ENCODE measurements at places on chromosomes 1 and 21.

GRCh38 chr1:226615876-226616275, 67.3 kb downstream of the STUM start:
- DNase-seq = no peak

DNA sequence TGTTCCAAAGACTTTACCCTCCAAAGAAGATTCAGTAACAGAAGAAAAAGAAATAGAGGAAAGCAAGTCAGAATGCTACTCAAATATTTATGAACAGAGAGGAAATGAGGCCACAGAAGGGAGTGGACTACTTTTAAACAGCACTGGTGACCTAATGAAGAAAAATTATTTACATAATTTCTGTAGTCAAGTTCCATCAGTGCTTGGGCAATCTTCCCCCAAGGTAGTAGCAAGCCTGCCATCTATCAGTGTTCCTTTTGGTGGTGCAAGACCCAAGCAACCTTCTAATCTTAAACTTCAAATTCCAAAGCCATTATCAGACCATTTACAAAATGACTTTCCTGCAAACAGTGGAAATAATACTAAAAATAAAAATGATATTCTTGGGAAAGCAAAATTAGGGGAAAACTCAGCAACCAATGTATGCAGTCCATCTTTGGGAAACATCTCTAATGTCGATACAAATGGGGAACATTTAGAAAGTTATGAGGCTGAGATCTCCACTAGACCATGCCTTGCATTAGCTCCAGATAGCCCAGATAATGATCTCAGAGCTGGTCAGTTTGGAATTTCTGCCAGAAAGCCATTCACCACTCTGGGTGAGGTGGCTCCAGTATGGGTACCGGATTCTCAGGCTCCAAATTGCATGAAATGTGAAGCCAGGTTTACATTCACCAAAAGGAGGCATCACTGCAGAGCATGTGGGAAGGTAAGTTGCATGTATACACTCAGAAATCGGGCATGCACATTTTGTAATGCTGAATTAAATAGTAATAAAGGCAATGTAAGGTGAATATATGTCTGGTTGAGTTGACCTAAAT, 97.2 kb downstream of the ZFYVE9 start:
- DNase-seq = no peak

DNA sequence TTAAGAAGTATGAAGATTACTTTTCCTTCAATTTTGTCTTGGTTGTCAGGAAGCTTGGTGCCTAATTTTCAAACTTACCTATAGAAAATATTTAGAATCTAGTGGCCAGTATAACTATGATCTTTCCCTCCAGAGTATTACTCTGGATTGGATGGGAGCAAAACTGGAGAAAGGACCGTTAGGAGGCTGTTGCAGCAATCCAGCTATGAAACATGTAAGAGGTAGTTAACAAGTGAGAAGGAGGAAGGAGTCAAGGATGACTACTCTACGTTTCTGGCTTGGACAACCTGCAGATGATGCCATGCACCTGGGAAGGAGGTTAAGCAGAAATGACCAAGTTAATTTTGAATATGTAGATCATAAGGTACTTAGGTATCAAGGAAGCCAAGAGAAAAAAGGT, 3.5 kb upstream of the ACP6 start:
- DNase-seq = no peak

DNA sequence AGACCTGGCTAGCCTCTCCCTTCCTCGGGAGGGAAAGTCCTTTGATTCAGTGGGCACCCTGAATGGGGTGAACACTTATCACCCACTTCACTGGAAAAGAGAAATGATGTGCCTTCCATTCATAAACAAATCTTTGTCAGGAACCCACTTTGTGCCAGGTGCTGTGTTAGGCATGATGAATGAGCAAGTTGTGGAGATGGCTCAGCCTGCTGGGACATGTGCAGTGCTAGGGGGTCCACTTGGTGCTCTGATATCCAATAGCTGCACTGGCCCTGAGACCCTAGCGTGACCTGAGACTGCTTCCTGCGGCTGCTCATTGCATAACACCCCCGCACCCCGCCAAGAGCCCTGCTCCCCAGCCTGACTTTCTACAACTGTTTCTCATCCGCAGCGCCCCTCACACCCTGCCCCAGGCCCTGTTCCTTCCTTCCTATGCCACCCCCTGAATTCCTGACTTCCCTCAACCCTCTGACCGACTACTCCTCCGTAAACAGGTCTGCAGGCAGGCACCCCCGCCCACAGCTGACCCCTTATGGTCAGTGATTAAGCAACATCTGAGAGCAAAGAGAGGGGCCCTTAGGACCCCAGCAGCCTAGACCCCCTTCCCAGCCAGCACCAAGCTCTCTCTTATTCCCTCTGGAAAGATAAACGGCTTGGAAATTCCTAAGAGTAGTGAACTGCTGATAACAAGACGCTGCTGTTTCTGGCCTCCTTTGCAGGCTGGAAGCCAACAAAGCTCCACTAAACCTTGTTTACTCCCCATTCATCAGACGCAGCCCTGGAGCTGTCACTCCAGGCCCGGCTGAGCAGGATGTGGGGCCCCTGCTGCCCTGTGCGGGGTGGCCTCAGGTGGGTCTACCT, 12.9 kb downstream of the CSRP1 start:
- no peak for DNase-seq

GRCh38 chr1:83626603-83627002, 372.3 kb downstream of the TTLL7 start:
- DNase-seq = no peak

GRCh38 chr1:233735847-233736246, 121.9 kb downstream of the KCNK1 start:
- DNase-seq = no peak

GRCh38 chr1:222390181-222390580, 157.7 kb downstream of the HHIPL2 start:
- DNase-seq = no peak

DNA sequence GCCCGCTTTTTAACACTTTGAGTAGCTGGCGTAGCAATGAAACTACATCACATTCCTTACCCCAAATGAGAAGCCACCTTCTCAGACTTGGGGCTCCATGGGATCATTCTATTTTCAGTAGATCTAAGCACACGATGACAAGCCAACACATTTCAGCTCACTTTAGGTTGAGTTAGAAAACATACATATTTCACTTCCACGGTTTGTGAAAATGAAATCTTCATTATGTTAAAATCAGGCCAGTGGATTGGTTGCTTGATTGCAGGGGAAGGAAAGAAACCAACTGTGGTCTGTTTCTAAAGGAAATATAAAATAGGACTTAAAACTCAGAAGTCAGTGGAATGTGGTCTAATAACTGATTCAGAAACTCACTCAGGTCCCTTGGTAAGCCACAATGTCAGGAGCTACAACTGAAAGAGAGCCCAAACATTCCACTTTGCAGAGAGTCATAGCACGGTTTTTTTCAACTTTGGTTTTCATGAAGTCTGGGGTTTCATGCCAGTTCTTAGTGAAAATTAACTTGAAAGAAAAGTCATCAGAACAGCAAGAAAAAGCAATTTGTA, 82.3 kb upstream of the TIAM1 start:
- no peak for DNase-seq

DNA sequence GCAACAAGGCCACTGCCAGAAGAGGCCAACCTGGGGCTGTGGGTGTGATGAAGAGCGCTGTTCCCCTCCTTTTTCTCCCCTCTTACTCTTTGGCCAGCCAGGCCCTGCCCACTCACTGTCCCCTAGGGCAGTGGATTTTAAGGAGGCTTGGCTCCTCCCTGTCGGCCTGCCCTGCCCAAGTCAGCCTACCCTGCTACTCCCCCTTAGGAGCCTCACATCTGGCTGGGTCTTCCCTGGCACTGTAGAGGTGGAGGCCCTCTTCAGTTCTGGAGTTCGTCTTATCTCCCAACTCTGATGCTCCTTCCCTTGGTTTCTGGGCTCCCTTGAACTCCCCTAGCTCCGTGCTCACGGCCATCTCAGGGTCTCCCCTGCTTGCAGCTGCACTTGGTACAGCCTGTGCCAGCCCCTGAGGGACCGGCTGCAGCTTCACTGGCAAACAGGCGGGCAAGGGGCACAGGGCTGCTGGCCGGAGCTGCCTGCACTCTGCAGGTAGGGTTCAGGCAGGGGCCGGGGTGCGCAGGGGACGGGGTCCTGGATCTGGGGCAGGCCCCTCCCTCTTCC, 4.0 kb downstream of the AMPD2 start:
- no peak for DNase-seq

DNA sequence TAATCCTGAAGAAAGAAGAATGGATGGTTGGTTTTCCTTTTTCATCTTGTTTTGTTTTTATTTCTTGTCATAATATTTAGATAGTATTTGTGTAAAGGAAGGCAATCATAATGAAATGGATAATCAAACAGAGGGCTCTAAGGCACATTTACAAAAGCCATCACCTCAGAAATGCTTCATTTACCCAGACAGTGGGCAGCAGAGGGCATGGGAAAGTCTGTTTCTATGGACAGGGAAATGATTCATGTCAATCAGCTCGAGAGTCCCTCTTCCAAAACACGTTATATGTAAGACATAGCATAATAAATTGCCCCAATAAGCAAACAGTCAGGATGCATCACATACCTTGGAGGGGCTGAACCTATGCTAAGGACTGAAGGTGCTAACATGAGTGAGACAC, 426.1 kb downstream of the PLPP3 start:
- DNase-seq = no peak

GRCh38 chr1:22277662-22278061, 134.8 kb upstream of the WNT4 start:
- DNase-seq = no peak

- DNase-seq = no peak
These were observed 931.1 kb downstream of the PLA2G4A start for GRCh38 chr1:187759825-187760333.

- DNase-seq = no peak
These were observed 31.5 kb upstream of the XPR1 start for GRCh38 chr1:180600343-180600742.

DNA sequence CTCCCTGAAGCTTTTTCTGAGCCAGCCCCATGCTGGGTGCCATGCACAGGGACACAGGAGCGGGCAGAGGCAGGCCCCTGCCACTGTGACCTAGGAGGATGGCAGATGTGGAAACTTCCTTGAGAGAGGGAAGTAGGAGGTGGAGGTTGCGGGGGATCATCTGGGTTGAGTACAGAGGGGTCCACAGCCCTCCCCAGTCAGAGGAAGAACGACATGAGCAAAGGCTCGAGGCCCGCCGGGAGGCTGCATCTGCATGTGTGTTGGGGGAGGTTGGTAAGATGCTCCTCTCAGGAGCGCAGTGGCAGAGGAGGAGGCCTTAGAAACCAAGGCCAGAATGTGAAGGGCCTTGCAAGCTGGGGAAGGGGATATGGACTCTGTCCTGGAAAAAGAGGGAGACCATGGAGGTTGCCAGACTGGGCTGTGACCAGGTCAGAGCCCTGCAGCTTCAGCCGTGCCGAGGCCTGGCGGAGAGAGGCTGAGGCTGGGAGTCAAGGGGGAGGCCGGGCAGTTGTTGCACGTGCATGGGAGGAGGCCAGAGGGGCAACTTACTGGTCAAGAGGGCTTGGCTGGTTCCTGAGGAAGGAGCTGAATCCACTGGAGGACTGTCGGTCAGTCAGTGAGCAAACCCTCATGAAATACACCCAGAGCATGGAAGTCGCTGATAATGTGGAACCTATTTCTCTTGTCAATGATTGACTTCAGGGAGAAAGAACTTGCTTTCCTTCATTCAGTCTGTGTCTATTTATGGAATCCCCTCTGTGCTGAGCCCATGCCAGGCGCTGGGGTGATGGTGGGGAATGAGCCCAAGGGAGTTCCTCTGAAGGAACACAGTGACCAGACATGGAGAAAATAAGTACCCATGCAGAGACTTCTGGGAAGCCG, 31.7 kb downstream of the A3GALT2 start:
- DNase-seq = no peak

- DNase-seq = no peak
These were observed 2.8 kb downstream of the PERM1 start for GRCh38 chr1:978835-979743.

DNA sequence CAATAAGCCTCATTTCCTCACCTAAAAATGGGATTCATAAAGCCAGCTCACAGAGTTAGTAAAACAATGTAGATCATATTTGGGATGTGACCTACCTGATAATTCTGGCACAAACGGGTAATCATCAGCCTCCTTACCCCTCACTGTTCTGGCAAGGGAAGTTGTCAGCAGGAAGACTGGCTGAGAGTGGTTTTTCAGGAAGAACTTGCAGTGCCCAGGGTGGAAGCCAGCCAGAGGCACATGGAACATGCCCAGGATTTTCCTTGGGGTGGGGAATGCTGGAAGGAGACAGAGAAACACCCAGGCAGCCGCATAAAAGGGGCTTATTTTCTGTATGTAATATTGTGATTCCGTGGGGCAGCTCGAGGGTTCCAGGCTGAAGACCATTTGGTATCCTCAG, 7.7 kb upstream of the SLC5A9 start:
- DNase-seq = no peak

- no peak for DNase-seq
These were observed 33.4 kb downstream of the CENPF start for GRCh38 chr1:214636436-214636835.

- DNase-seq = no peak
These were observed 93.8 kb upstream of the CCDC190 start for GRCh38 chr1:162954824-162955223.

- no peak for DNase-seq
These were observed 214.1 kb downstream of the AJAP1 start for GRCh38 chr1:4868521-4868920.

GRCh38 chr1:198763298-198763714, 124.5 kb downstream of the PTPRC start:
- no peak for DNase-seq

DNA sequence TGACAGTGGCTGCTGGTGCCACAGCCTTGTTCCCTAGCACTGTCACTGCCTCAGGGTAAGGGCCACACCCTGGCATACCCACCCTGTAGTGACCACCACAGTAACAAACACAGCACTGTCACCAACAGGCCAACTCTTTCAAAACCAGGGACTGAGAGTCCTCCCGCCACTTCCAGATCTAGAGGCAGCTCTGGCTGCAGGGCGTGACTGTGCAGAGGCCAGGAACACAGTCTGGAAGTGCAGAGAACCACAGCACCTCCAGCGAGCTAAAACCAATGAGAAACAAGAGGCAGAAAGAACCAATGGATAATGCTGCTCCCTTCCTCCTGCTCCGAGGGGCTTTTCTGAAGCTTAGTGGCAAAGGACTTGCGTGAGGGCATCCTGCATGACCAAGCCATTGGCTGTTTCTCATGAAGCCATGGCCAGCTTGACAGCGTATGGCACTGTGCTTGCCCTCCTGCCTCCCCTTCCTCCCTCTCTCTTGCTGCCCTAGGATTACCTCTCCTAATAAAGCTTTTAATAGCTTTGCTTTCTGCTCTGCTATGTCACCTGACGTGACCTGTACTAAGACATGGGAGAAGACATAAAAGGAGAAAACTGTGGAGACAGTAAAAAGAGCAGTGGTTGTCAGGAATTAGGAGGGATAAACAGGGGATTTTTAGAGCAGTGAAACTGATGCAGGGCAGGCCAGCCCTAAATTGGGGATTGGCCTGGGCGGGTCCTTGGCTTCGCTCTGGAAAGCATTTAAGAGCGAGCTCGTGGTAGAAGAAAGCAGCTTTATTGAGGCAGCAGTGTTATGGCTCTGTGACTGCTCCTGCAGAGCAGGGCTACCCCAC, 7.2 kb downstream of the PARP1 start:
- no peak for DNase-seq

Data from forelimb muscle (tissue), 1 donor.